A549 (cell line): ENCODE measurements at places on chromosomes 2 and 18.

- no peak for DNase-seq
Observed at GRCh38 chr2:105393373-105394055, 5.3 kb downstream of the FHL2 start.

GRCh38 chr2:53994818-53995808 lies 24.3 kb upstream of the PSME4 start:
- no peak for DNase-seq

DNA sequence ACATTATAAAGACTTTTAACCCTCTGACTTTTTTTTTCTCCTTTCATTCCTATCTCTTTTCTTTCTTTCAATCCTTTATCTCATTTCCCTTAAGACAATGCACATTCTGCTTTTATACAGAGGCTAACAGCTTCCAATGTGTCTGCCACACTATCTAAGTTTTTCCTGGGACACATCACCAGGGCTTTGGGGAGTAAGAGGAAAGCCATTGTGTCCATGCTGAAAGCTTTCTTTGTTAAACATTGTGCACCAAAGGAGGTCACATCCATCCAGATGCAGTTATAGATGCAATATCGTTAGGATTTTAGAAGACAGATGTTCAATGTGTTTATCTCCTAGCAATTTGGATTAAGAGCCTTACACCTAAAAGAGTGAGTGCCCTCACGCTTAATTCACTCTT lies 534.1 kb downstream of the CNTNAP5 start:
- no peak for DNase-seq

- DNase-seq: no peak
Observed at GRCh38 chr2:27019931-27020855, 12.6 kb upstream of the TMEM214 start.

DNA sequence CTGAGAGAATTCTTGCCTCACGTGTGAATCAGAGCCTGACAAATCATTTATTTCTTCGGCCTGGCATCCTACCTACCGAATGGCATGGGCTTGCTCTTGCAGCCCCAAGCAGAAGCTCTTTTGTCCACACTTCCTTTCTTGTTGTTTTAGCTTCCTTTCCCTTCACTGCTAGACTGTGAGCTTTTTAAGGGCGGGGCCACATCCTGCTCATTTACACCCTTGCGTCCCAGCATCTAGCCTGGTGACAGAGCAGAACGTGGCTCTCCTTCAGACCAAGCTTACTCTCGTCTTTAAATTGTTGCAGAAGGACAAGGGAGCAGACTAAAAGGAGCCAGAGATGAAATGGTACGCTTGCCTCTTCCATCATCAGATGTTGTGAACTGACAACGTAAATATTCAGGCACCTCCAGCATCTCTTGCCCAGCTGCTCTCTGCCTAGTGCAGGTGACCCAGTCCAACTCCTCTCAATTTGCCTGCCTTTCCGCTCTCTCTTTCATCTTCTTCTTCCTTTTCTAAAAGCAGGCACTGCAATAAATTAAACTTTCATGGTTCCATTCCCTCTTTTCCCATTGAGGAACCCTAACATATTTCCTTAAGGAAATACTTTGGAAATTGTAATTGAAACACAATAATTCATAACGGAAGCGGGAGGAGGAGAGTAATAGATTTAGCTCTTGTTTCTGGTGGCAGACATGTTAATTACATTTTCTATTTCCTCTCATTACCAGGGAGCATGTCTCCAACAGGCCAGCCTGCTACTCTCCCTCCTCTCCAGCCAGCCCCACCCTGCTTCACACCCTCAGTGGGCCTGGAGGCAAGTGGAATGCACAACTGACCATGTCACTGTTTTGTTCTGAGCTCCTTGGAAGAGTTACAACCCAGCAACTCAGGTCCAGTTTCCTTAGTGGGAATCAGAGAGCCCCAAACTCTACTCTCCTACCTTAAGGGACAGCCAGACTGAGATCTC lies 228.1 kb upstream of the TRIB2 start:
- no peak for DNase-seq

DNA sequence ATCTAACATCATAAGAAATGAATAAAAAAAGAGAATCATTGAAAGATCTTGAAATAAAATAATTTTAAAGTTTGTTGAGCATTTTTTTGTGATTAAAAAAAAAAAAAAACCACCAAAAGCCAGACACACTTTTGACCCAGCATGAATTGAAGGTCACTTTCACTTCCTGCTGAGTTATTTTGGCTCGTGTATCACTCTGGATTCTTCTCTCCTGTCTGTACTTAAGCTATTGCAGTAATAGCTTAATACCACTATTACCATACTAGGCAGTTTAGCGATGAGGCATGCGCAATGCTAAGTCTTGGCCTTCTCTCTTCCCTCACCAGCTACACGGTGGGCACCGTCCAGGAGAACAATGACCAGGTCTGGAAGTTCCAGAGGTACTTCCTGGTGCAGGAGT lies 54.5 kb upstream of the SPP2 start:
- DNase-seq: no peak
